ENCODE measurements at places on chromosomes 5 and 9.

- no peak for DNase-seq
Measured at GRCh38 chr5:138936225-138936967, 61.3 kb upstream of the LRRTM2 start.

DNA sequence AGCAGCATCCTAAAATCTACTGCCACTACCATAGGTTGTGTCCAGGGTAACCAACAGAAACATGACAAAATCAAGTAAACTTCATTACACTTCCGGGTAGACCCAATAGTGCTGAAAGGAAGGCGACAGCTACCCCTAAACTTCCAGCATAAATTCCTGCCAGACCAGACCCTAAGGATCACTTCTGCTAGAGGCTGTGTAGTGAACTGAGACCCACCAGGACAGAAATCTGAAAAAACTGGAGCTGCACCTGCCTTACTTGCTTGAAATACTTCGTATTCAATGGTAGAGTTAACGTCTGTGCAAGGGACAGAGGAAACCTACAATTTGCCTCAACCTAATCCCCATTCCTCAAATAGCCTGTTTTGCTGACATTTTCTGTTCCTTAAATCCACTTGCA, 1.0 kb upstream of the SECISBP2 start:
- no peak for DNase-seq

DNA sequence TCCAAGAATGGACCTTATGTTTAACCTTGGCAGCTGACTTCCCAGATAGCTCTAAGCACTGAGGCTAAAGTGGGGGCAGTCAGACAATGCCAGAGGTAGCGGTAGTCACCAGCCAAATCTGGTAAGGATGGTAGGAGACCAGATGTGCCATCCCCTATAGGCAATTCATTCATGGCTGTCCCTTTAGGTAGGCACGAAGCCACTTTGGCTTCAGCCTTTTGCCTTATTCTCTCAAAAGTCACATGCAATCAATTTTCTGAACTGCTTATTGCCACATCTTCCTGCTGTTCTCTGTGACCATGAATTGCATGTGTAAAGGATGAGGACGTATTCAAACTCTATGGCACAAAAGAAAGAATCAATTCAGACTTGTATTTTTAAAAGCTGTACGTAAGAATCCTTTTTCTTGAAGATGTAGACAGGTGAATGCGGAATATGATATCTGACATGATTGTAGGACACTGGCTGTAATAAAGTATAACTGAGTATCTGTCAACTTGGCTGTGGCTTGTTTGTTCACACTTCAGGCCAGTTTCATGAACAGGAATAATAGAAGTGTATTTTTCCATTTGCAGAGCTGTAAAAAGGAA, 611.7 kb downstream of the NR2F1-AS1 start:
- DNase-seq, result no peak

- no peak for DNase-seq
Measured at GRCh38 chr9:3960661-3961144, 339.2 kb downstream of the GLIS3 start.

GRCh38 chr5:163596608-163597315, 91.3 kb downstream of the MAT2B start:
- DNase-seq, result no peak

DNA sequence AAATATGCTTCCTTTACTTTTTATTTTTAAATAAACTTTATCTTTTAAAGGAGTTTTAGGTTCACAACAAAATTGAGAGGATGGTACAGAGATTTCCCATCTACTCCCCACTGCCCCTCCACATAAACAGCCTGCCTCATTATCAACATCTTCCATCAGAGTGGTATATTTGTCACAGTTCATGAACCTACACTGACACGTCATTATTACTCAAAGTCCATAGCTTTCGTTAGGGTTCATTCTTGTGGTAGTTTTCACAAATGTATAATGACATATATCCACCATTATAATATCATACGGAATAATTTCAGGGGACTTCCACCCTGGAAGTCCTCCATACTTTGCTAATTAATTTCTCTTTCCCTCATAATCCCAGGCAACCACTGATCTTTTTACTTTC, 204.9 kb downstream of the SMARCA2 start:
- no peak for DNase-seq

DNA sequence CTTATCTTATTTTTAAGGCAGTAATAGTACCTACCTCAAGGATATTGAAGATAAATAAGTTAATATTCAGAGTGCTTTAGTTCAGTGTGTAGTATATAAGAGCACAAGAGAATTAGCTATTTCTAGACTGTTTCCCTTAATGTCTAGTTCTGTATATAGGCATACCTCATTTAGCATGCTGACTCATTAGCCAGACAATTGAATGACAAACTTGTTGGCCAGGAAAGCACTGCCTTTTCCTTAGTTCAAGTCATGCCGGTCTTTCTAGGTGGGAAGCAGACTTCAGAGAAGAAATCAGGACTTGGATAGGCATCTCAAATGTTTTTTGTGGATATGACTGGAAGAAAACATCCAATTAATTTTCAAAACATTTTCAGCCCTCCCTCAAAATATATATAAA, 3.2 kb upstream of the FBXO4 start:
- DNase-seq, result no peak

DNA sequence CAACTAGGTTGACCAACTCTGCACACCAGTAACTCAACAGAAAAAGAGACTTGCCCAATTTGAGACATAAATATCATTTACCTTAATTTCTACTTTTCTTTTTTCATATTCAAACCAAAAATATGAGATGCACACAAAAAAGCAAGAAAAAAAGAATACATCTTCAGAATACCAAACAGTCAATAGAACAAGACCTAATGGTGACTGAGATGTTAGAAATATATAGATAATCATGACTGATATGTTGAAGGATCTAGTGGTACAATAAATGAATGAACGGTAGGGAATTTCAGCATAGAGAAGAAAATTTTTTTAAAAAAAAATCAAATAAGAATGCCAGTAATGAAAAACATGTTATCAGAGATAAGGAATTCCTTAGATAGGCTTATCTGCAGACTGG, 29.1 kb upstream of the ATG10 start:
- no peak for DNase-seq

DNA sequence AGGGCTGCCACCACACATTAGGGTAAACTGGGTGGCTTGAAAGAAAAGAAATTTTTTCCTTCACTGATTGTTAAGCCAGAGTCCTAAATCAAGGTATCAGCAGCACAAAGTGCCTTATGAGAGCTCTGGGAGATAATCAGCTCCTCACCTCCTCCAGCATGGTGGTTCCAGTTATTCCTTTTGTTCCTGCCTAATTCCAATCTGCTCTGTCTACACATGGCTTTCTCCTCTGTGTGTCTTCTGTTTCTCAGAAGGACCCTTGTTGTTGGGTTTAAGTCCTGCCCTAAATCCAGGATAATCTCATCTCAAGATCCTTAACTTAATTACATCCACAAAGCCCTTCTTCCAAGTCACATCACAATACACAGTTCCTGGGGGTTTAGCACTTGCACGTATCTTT, 1352.0 kb upstream of the CDH9 start:
- no peak for DNase-seq

DNA sequence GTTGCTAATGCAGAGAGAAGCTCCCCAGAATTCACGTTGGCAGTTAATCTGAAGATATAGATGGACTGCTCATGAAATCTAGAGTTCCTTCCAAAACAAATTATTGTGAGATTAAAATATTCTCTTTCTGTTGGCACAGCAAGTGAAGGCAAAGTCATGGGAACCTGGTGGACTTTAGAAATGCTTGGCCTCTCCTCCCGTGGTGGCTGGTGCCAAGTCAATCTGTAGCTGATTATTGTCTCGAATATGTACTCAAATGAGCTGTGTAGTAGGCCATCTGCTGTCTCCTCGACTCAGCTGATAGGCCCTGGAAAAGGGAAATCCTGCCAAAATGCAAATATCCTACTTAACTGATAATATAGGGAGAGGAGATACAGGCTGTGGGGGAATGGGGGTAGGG, 69.3 kb downstream of the DAPK1 start:
- DNase-seq, result no peak

GRCh38 chr5:111252799-111253545, 28.8 kb downstream of the CAMK4 start:
- no peak for DNase-seq

- DNase-seq, result no peak
Measured at GRCh38 chr9:116549061-116549664, 137.9 kb upstream of the TRIM32 start.

- no peak for DNase-seq
Measured at GRCh38 chr5:38462976-38463633, 93.3 kb downstream of the LIFR start.

GRCh38 chr5:12017007-12017406, 112.8 kb upstream of the CTNND2 start:
- no peak for DNase-seq

- DNase-seq, result no peak
Measured at GRCh38 chr5:54756796-54757402, 228.5 kb downstream of the ESM1 start.

GRCh38 chr5:17212191-17212590, 5.2 kb upstream of the BASP1 start:
- DNase-seq, result no peak

- DNase-seq, result no peak
Measured at GRCh38 chr5:35484241-35484640, 133.4 kb upstream of the SPEF2 start.

GRCh38 chr5:89735082-89735481, 674.5 kb downstream of the CETN3 start:
- DNase-seq, result no peak

DNA sequence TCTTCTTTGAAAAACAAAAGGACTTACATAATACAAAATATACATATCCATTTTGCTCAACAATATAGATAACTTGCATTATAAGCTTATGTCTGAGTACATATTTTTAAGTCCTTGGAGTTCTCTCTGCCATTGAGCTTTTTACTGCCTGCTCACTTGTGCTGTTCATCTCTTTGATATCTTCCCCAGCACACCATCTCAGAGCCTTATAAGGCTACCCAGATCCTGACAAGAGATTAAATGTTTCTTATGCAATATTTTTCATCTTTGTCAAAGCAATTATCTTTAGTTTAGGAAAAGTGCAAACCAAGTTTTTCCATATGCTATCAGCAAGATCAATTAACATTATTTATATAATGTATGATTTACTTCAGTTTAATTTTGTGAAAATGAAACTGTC, 60.7 kb upstream of the ITGA1 start:
- DNase-seq, result no peak

GRCh38 chr9:133657120-133657661, 21.0 kb downstream of the DBH start:
- DNase-seq, result no peak

DNA sequence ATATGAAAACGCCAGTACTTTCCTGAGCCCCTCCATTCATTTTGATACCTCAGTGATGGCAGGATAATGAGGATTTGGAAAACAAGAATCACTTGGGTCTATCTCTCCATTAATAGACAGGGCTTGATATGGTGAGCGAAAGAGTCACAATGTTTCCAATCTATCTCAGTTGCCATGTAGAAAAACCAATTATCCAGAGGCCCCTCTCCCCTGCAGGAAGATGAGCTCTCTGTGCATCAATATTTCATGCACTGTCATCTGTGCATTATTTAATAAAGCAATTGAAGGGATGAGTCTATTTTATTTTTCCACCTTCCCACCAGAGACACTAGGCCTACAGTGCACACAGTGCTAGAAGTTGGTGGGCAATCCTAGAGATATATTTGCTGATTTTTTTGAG, 326.9 kb downstream of the SPOCK1 start:
- DNase-seq, result no peak

DNA sequence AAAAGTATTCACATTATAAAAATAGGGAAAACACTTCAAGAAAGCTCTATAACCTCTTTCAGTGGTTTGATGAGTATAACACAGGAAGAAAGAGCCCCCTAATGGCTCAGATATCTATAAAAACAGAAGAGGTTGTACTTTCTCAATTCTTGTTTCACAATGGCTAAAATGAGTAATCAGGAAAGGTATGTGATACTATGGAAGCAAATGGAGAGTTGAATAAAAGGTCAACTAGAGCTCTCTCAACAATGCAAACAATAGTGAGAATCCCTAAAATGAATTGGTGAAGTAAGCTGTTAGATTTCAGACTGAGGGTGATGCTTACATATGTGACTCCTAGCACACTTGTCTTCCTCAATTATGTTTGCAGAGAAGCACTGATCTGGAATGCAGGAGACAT, 584.6 kb upstream of the CDH18 start:
- DNase-seq, result no peak
